ENCODE measurements at places on chromosomes 3 and 15. TPM values are rescaled to one million over a fixed set of nuclear protein-coding genes. Genes with fewer than 3 reads are reported as not detected.

DNA sequence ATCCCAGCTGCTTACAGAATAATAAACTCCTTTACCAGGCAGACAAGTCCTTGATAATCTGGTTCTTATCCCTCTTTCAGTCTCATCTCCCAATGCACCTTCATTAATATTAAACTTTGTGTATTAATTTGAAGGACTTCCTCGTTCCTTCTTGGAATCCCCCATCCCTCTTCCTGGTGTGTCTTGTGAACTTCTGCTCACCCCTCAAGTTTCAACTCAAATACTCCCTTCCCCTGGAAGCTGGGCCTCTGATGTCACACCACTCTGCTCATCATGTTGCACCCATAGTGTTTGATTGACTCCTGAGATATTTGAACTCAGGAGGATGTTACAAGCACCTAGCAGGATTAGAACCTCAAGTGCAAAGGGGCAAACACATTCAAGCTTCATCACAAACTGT, 3.3 kb upstream of the STT3B start:
- no peak for DNase-seq

- DNase-seq, result no peak
Observed at GRCh38 chr3:122391681-122392446, 7.9 kb downstream of the FAM162A start.

- DNase-seq, result no peak
Observed at GRCh38 chr3:149332771-149333170, 665 bp downstream of the TM4SF18 start.

The CTSH gene
- polyA plus RNA-seq, result 1,902 TPM

The CLRN1 gene
- not detected for polyA plus RNA-seq

The PPP1R14D gene
- 0.22 TPM for polyA plus RNA-seq

The SOX14 gene
- polyA plus RNA-seq, result not detected
